ENCODE measurements at places on chromosomes 5 and 9. TPM values are rescaled to one million over a fixed set of nuclear protein-coding genes. Genes with fewer than 3 reads are reported as not detected.

The TRAF1 gene
- 103 TPM for total RNA-seq

The ARID3C gene
- 0.27 TPM for total RNA-seq

The IFNA2 gene
- not detected for total RNA-seq

- no peak for DNase-seq
Observed at GRCh38 chr9:36970007-36970888, 63.8 kb downstream of the PAX5 start.

DNA sequence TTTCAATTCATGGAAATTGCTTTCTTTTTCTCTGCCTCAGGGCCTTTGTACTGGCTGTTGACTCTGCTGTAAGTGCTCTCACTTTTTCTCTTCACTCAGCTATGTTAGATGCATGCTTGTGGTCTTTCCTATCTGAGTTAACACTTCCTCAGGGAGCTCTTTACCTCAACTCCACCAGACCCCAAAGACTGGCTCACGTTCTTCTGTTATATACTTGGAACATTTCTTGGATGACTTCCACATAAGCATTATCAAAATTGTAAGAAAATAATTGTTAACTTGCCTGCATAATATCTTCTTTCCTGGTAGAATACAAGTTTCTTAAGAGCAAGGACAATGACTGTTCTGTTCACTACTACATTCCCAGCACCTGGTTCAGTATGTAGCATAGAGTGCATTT is 455.9 kb downstream of the EBF1 start:
- DNase-seq, result no peak

GRCh38 chr5:179494774-179495526 is 55.4 kb upstream of the RUFY1 start:
- no peak for DNase-seq

DNA sequence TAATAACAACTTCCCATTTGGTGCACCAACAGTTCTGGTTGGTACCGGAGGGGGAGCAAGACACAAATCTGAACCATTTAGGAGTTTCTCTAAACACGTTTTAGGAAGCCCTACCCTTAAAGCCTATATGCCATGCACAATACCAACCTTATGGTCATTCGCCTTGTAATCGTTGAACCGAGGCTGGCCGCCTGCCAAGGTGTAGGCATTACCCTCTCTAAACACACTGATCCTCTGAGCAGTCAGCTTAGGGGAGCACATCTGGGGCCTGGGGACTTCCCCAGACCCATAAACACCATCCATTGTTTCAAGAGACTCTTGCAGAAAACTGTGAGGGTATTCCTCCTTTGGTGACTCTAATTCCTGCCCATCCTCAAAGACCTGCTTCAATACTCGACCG is 328 bp downstream of the GRXCR2 start:
- no peak for DNase-seq

- no peak for DNase-seq
Observed at GRCh38 chr9:90546200-90546599, 96.4 kb downstream of the DIRAS2 start.

DNA sequence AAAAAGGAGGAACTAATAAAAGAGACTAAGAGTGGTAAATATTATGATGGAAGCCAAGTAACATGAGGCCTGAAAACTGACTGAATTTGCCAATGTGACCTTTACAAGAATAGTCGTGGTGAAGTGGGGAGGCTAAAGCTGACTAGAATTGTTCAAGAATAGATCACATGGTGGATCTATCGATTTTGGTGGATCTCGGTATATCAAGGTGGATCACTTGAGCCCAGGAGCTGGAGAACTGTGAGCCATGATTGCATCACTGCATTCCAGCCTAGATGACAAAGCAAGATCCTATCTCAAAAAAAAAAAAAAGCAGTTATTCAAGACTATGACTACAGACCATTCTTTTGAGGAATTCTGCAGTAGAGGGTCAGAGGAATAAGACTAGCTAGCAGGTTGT is 15.1 kb downstream of the ERMP1 start:
- no peak for DNase-seq
